ENCODE measurements at places on chromosomes 4 and X.

DNA sequence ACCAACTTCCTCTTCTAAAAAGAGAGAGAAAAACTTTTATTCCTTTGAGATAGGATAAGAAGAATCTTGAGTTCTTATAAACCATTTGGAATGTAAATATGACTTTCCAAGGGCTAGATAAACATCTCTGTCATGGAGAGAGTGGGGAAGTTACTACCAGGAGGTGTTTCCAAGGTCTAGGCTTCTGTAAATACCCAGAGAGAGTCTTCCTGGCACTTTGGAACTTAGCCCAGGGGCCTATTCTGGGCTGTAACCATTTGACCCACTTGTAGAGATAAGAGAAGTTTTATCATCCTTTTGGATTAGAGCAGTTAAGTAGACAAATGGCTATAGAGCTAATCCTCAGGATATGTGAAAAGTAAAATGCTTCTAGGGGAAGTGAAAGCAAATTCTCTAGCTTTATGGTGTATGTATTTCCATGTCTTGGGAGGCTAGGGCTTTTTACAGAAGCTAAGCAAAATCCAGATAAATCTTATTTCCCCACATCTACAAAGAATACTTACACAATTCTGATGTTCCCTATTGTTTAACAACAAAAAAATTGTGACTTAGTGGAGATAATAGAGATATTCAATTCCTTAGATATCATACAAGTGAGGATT, 51.1 kb downstream of the MCUB start:
- DNase-seq, result no peak

GRCh38 chr4:94913316-94913715, 155.6 kb downstream of the BMPR1B start:
- DNase-seq, result no peak

DNA sequence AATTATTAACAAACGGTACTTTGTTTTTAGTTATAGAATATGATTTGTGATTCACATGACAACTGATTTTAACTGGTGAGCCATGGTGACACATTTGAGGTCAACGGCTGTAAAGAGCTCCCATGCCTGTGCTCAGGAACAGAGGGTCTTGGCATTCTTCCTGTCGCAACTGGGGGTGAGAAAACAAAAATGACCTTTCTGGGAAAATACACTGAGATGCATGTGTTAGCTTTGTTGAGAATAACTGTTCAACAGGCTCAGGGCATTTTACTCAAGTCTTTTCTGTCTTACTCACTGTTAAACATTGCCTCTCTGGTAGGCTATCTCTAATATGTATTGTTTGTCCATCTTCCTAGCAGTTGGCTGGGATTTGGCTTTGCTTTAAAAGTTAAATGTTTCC, 57.1 kb upstream of the HPGD start:
- no peak for DNase-seq

DNA sequence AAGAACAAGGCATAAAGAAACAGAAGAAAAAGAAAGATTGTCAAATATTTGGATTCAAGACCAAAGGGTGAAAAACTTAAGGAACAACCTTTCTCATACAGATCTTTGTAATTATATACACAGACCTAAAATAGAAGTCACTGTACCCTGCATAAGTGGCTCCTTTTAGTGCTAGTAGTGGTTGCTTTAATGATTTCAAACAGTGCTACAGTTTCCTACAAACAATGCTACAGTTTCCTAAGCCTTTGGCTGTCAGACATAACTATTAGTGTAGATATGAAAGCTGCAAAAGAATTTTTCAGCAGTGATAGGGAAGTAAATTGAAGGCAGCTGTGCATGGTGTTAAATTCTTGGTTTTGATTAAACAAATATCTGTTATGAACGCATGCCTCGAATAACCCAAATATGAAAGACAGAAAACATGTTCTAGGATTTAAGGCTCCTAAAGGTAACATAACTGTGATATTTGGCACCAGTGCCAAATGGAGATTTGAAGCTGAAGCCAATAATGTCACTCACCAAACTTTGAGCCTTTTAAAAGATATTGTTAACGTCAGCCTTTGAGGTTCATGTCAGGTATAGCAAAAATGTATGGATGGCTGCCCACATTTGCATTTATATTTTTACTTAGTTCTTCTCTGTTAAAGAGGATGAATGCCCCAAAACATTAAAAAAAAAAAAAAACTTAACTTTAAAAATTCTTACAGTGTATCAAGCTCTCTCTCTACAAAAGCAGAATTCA, 36.6 kb downstream of the SMARCAD1 start:
- no peak for DNase-seq

- DNase-seq, result no peak
Measured at GRCh38 chr4:141016117-141016798, 117.0 kb downstream of the RNF150 start.

DNA sequence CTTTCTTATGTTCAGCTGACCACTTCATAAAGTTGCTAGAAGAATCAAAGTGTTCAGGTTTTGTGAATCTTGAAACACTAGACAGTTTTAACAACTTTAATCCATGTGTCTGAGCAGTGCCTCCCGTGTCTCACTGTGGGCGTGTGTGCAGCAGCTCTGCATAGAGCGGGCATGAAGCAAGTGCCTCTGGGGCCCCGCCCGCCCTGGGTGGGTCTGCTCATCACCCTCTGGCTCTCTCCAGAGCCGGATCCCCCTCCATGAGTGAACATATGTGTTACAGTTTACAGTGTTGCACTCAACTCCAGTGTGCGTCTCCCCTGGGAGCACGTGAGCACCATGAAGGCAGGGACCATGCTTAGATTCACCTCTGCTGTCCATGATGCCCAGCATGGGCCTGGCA, 37.6 kb upstream of the CRMP1 start:
- DNase-seq, result no peak

DNA sequence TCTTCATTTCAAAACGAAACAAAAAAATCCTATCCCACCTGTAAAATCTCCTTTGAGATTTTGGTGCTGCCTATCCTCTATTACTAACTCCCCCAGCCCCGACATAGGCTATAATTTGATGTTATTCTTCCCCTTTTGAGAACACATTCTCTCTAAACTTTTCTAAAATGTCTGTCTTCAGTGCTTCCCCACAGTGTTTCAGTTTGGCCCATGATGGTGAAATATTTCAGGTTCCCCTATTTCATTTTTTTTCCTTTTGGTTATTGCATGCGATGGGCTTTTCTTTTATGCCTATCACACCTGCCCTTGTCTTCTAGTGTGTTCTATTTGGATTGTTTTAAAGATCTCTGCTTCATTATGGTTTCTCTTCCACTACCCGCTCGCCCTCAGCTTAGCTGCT, 14.7 kb downstream of the BCORL1 start:
- DNase-seq, result no peak

- no peak for DNase-seq
Measured at GRCh38 chrX:20056704-20057103, 60.0 kb downstream of the MAP7D2 start.

DNA sequence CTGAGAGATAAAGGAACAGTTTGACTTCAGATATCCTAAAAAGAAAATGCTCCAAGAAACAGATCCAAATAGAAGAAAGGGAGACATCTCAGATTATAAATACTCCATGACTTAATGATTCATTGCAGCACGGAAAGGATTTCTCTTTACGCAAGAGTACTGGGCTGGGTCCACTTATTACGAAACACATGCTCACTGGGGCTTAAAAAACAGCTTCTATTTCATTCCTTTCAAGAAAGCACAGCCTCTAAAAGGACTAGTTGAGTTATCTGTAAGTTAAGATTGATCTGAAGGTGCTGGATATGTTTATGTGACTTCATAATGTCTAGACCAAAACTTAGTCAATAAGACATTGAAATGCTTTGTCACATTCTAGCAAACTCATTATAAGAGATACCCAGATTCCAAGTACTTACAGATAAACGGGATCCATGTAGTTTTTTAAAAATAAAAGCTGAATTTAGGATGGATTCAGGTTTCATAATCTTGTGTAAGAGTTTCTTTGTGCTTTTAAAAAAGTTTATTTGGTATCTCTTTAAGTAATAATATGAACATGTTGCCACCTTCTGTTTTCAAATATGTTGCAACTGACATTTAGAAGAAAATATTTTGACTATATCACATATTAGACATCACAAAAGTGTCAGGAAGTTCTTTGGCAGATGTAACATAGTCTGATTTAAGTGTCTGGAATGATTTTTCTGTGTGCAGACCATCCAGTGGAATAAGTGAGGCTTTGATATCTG, 109.5 kb upstream of the MYOZ2 start:
- no peak for DNase-seq

DNA sequence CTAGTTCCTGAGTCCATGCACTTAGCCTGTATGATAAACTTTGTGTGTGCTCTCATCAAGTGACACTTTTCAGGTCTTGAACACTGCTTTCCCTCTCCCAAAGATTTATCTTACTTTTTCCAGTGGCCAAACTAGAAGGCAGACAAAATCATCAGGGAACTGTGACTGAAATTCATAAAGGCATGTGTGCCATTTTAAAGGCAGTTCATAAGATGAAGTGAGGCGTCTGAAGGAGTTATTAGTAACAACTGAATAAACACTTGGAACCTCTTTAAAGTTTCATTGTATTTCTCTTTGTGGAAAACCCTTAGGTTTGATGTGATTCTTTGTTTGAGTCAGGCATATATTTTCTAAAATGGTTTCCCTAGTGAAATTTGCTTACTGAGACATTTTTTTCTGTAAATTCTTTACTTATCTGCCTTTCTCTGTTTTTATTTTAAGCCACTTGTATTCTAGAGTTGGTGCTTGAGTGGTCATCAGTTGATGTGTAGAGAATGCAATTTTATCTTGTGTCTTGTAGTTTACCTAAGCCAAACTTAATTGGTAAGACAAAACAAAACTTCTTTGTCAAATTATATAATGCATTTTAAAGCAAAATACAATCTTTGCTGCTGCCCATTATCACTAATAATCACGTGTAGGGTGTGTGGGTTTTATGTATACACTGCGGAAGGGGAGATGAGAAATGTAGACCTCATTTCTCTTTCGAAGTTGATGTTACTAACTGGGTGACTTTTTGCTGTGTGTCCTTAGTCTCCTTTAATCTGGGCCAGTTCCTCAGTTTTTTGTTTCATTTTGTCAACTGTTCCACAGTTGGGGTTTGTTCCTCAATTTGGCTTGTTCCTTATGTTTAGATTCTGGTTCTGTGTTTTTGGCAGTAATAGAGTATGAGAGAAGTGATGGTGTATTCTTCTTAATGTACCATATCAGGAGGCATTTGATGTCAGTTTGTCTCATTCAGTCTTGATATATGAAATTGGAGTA, 56.8 kb downstream of the RBPJ start:
- no peak for DNase-seq

GRCh38 chr4:3346146-3346545, 53.3 kb downstream of the RGS12 start:
- peak; percentile 76 for DNase-seq

DNA sequence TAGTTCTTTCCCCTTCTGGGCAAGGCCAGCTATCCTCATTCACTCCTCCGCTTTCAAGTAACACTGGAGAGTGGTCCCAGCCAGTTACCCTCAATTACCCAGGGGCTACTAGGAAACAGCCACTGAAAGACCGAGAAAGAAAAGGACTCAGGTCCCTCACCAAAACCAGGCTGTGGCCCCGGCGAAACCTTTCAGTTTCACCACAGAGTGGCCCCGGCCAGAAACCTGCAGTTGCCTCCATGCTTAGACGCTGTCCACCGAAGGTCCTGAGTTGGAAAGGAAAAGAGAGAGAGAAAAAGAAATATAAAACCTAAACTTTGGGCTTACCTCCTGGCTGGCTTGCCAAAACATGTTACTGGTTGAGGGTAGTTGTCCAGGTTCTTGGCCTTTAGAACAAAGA, 5.0 kb upstream of the AREG start:
- no peak for DNase-seq

- no peak for DNase-seq
Measured at GRCh38 chr4:151304226-151304625, 21.2 kb downstream of the SH3D19 start.

DNA sequence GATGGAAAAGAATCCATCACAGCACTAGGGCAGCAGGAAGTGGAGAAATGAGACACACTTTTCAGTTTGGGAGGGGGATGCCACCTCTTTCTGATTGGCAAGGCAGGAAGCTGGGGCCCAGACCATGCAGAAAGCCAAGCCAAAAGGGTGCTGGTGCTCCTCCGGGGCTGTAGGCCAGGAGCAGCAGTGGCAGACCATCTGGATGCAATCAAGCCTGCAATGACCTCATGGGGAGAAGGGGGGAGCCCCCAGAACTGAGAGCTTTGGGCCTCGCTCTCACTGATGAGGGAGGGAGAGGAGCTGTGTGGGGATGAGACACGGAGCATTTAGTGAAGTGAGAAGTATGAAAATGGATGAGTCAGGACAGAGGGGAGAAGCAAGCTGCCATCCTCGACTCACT, 141.3 kb upstream of the NALF2 start:
- DNase-seq, result no peak

DNA sequence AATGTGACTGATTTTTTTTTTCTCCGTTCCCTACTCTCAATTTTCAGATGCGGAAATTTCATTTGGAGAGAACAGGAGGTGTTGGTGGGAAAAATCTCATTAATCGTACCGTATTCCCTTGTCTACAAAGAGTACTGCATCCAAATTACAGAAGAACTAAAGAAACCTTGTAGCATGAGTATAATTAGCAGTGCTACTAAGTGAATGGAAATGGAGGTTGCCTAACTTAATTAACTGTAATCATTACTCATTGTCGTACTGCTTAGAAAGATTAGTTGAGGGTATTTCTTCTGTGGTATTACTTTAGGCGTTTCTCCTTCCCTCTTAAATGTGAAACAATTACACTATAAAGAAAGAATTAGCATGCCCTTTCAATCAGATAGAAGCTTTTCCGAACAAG, 81.7 kb downstream of the DMD start:
- no peak for DNase-seq

- DNase-seq, result no peak
Measured at GRCh38 chr4:108333353-108333942, 164.7 kb upstream of the LEF1 start.

- no peak for DNase-seq
Measured at GRCh38 chrX:56791456-56791855, 62.4 kb downstream of the NBDY start.

GRCh38 chrX:34559325-34559724, 97.8 kb downstream of the TMEM47 start:
- no peak for DNase-seq

GRCh38 chr4:145769450-145770037, 89.6 kb downstream of the C4orf51 start:
- DNase-seq, result no peak

GRCh38 chrX:137425273-137425902, 140.5 kb upstream of the ZIC3 start:
- no peak for DNase-seq

- peak; percentile 9 for DNase-seq
Measured at GRCh38 chr4:143351774-143352451, 15.2 kb downstream of the GAB1 start.

GRCh38 chrX:1390621-1391369, 1.1 kb downstream of the SLC25A6 start:
- no peak for DNase-seq

DNA sequence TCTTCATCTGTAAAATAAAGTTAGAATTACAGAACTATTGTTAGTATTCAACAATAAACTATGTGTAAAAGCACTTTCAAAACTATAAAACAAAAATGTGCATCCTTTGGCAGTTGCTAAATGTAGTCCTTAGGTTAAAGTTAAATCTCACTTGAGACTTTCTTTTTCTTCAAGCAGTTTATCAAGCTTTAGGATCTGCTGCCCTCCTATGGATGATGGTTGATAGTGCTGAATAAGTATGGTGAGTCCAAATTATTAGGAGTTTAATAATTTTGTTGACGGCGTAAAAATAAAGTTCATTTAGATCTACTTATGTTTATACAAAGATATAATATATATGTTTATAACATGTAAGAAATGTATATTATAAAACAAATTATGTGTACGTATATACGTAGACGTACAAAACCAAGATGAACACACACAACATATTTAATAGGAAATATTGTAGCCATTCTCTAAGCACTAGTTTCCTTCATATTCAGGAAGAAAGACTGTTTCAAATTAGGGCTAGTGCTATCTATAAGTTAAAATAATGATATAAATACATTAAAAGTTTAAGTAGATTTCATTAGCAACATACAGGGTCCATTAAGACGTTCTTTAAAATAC, 22.3 kb downstream of the UGT2A2 start:
- no peak for DNase-seq
